ENCODE measurements at places on chromosomes 5 and 9. TPM values are rescaled to one million over a fixed set of nuclear protein-coding genes. Genes with fewer than 3 reads are reported as not detected.

- H3K27me3 ChIP-seq: peaks cover 11% of the 10 kb centered on the region
- no peak overlapping the region for H3K27ac ChIP-seq
- no peaks in the 10 kb centered on the region for H3K4me1 ChIP-seq
These were observed 123.0 kb upstream of the FSTL4 start for GRCh38 chr5:133735346-133735745.

- H3K4me1 ChIP-seq: no peaks in the 10 kb centered on the region
- H3K4me3 ChIP-seq: no peak overlapping the region
- peaks cover 47% of the 10 kb centered on the region for H3K27me3 ChIP-seq
- H3K27ac ChIP-seq: no peak overlapping the region
- no peaks in the 10 kb centered on the region for H3K36me3 ChIP-seq
- DNase-seq: no peak
These were observed 99.6 kb upstream of the TAF11L2 start for GRCh38 chr5:17398431-17398830.

DNA sequence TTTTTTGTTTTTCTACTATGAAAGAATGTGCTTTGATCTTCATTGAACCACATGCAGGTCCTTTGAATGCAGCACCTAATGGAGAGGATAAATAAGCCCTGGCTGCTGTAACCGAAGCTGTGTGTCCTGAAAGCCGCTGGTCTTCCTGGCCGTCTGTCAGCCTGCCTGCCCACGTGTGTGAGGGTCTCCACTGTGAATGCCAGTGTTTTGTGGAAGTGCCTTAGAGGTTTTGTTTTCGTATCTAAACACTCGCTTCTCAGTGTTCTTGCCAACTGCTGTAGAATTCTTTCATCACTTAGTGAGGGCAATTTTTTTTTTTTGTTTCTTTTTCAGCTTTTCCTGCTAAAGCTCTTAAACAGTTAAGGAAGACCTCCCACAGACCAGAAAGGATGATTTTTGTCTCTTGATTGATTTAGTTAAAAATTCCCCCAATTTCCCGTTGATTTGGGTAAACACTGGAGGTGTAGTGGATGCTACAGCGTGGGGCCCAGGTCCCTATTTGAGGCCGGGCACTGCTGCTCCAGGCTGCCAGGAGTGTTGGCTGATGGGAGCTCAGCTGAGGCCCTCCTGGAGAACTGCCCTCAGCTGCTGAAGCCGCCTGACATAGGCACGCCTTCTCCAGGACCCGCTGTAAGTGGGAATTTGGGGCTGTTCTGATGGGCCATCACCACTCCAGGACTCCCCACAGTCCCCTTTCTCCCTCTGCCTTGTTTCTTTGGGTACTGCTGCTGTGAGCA is 29.2 kb upstream of the PTCH1 start:
- no peak overlapping the region for H3K27ac ChIP-seq
- no peak overlapping the region for H3K4me3 ChIP-seq
- no peaks in the 10 kb centered on the region for H3K4me1 ChIP-seq
- no peak for DNase-seq
- H3K36me3 ChIP-seq: no peaks in the 10 kb centered on the region
- H3K27me3 ChIP-seq: peaks cover 21% of the 10 kb centered on the region

DNA sequence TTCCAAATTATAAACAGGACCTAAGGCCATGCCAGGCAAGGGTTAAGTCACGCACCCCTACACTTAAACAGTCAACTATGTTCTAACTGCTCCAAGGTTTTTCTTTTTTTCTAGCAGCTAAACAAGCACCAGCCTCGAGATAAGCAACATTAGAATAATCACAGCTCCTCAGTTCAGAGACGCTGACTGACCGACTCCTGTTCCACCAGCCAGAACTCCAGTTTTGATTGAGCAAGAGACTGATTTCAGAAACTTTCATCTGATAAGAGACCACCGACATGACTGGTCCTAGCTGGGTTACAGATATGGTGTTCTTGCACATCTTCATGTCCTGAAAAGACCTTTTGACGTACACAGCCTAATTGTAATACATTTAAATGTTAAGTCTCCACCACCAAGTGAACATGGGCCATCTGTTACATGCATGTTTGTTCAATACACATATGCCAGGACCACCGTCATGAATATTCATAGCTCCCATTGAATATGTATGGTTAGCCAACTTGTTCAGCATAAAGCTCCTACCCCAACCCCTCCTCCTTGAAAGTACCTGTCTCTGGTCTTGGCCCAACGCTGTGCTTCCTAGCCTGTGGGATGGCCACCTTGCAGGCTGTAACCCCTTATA is 23.7 kb upstream of the OTULINL start:
- H3K27me3 ChIP-seq: peaks cover 56% of the 10 kb centered on the region
- H3K27ac ChIP-seq: no peak overlapping the region
- no peaks in the 10 kb centered on the region for H3K4me1 ChIP-seq
- DNase-seq: no peak
- no peaks in the 10 kb centered on the region for H3K36me3 ChIP-seq
- no peak overlapping the region for H3K4me3 ChIP-seq

GRCh38 chr5:53575101-53575500 is 14.7 kb downstream of the NDUFS4 start:
- H3K36me3 ChIP-seq: no peaks in the 10 kb centered on the region
- H3K4me1 ChIP-seq: peaks cover 78% of the 10 kb centered on the region
- DNase-seq: no peak
- H3K27me3 ChIP-seq: no peaks in the 10 kb centered on the region

- H3K36me3 ChIP-seq: no peaks in the 10 kb centered on the region
- no peak for DNase-seq
- no peak overlapping the region for H3K27ac ChIP-seq
These were observed 263.4 kb downstream of the GRIA1 start for GRCh38 chr5:153753645-153754432.

Gene MCTP1
- 7.8 TPM for total RNA-seq

Gene PCDH12
- total RNA-seq: 7.6 TPM

Measured in left ventricle myocardium inferior (tissue), 1 donor.